Sigmoid colon (tissue), 7 donors: ENCODE measurements at places on chromosomes 4 and X. TPM values are rescaled to one million over a fixed set of nuclear protein-coding genes. Genes with fewer than 3 reads are reported as not detected.

DNA sequence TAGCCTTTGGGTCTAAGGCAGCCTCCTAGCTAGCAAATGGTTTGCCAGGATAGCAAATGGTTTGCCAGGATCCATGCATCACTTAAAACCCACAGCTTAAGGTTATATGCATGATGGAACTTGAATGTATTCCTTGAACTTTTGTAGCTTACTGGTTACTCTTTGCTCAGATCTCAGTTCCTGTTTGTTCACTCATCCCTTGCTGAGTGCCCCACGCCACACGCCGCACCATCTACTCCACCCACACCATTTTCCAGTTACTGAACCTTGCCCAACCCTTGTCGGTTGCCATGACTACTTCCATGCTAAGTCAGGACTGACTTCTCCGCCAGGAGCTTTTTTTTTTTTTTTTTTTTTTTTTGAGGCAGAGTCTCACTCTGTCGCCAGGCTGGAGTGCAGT, 29.5 kb upstream of the XIAP start:
- H3K4me3 ChIP-seq, result no peak overlapping the region
- H3K27me3 ChIP-seq, result no peaks in the 10 kb centered on the region
- no peak for DNase-seq
- no peak overlapping the region for H3K27ac ChIP-seq

GPC3 gene
- 6.9 TPM for total RNA-seq

DNA sequence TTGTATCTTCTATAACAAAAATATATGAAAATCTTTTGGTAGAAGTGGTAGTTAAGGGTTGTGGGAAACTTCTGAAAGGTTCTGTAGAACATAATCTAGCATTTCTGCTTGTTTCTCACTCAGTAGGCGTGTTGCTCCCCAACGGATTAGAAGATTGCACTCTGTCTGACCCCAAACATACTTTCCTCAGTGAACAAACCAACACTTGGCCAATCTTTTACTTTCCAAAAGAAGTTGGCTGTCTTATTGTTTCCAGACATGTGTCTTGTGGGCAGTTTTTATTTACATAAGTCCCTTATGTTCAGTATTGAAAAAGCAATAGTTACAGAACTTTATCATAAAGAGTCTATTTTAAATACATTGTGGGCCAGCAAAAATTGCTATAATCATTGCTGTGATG, 312.8 kb upstream of the EPHA5 start:
- H3K27me3 ChIP-seq, result no peaks in the 10 kb centered on the region
- no peak overlapping the region for H3K4me3 ChIP-seq
- DNase-seq, result no peak
- no peaks in the 10 kb centered on the region for H3K36me3 ChIP-seq
- no peak overlapping the region for H3K27ac ChIP-seq

- DNase-seq, result no peak
- no peaks in the 10 kb centered on the region for H3K4me1 ChIP-seq
- H3K36me3 ChIP-seq, result no peaks in the 10 kb centered on the region
- no peak overlapping the region for H3K27ac ChIP-seq
- no peaks in the 10 kb centered on the region for H3K27me3 ChIP-seq
- H3K4me3 ChIP-seq, result no peak overlapping the region
Observed at GRCh38 chr4:67125636-67126514, 419.4 kb downstream of the CENPC start.

WDR17 gene
- total RNA-seq, result 5.8 TPM

DNA sequence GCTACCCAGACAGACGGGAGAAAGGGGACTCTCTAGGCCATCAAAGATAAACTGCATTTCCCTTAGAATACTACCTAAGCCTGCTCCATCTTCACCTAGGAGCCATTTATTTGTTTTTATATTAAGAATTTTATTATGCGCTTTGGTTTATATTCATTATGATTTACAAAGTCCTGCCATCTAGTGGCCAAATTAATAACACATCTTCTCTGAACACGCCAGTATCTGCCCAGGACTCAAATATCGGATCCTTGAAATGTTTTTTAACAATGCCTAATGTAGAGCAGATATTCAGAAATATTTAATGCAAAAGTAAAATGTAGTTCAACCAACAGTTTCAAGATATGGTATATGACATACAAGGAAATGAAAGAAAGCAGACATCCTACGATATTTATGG, 20.8 kb upstream of the PRPS2 start:
- DNase-seq, result no peak
- no peaks in the 10 kb centered on the region for H3K36me3 ChIP-seq
- H3K4me1 ChIP-seq, result no peaks in the 10 kb centered on the region
- H3K4me3 ChIP-seq, result no peak overlapping the region
- H3K27ac ChIP-seq, result no peak overlapping the region
- no peaks in the 10 kb centered on the region for H3K27me3 ChIP-seq

DNA sequence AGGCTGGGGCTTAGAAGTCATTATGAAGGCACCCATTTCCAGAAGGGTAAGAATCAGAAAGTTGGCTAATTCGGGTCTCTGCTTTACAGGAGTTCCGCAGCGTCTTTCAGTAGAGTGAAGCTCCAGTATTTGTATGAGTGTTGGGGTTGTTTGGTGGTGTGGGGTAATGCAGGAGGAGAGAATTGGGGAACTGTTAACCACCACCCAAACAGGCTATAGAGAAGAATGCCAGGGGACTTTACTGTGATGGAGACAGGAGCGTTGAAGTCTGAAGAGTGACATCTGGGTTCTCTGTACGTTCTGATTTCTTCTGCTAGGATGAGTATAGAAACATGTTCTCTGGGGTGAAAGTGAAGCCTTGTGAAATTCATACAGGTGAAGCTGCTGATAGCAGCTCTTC, 96.3 kb downstream of the TBL1X start:
- H3K4me1 ChIP-seq, result peaks cover 20% of the 10 kb centered on the region
- no peaks in the 10 kb centered on the region for H3K27me3 ChIP-seq
- no peaks in the 10 kb centered on the region for H3K36me3 ChIP-seq
- no peak overlapping the region for H3K4me3 ChIP-seq
- no peak for DNase-seq
- H3K27ac ChIP-seq, result no peak overlapping the region

DNA sequence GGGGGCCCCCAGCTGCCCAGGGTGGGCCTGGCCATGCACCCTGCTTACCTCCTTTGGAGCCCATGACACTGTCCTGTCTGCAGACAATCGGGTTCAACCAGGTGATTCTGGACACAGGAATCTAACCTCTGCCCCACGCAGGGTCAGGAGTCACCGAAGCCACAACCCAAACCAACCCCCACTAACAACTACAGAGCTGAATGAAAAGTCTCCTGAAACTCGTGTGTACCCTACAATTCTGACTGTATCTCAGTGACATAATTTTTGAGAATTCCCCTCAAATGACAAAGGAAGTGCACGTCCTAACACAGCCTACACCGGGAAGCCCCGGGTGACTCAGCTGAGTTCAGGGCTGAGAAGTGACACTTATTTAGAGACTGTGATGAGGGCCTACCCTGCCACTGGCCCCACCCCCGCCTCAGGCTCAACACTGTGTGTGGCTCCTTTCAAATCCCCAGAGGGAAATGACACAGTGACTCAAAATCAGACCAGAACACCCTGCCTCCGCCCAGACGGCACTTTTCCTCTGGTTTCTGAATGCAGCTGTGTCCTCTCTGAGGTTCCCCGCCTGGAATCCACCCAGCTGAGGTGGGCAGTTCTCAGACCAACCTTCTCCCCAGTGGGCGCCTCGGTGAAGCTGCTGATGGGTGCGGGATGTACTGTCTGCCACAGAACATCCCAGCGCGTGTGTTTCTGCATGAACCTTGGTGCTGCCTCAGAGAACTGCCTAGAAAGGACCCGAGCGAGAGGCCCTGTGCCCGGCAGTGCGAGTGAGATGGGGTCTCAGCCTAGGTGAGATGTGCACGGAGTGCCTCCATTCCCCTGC, 9.9 kb downstream of the TNIP2 start:
- DNase-seq, result no peak
- H3K4me1 ChIP-seq, result no peaks in the 10 kb centered on the region
- no peak overlapping the region for H3K4me3 ChIP-seq
- H3K27me3 ChIP-seq, result no peaks in the 10 kb centered on the region

CRLF2 gene
- 0.71 TPM for total RNA-seq

DNA sequence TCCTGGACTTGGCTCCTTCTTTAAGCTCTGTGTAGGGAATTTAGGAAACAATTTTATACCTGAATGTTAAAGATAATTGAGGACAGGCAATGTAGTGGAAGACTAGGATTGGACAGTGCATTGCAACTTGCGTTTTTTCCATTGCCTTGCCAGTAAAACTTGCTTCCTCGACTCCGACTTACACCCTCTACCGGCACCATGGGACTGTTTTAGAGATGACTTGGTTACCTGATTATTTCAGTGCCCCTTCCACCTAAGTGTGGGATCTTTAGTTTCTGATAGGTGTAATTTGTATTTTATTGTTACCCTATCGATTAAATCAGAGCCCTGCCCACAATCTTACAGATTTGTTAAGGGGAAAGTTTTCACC, 1.2 kb downstream of the PRPS1 start:
- no peaks in the 10 kb centered on the region for H3K27me3 ChIP-seq
- H3K4me3 ChIP-seq, result peak overlapping the region; percentile 59
- no peaks in the 10 kb centered on the region for H3K4me1 ChIP-seq
- no peak for DNase-seq

STX18 gene
- total RNA-seq, result 26.3 TPM

- no peaks in the 10 kb centered on the region for H3K36me3 ChIP-seq
- H3K27me3 ChIP-seq, result no peaks in the 10 kb centered on the region
- H3K4me1 ChIP-seq, result no peaks in the 10 kb centered on the region
- no peak for DNase-seq
- no peak overlapping the region for H3K27ac ChIP-seq
Observed at GRCh38 chr4:158129694-158130093, 43.1 kb downstream of the GASK1B start.

TET2 gene
- total RNA-seq, result 24.6 TPM

- H3K27ac ChIP-seq, result no peak overlapping the region
- H3K36me3 ChIP-seq, result no peaks in the 10 kb centered on the region
- no peaks in the 10 kb centered on the region for H3K4me1 ChIP-seq
- no peak overlapping the region for H3K4me3 ChIP-seq
- H3K27me3 ChIP-seq, result no peaks in the 10 kb centered on the region
Observed at GRCh38 chr4:134320048-134320447, 118.5 kb upstream of the PABPC4L start.

- no peaks in the 10 kb centered on the region for H3K36me3 ChIP-seq
- H3K4me3 ChIP-seq, result no peak overlapping the region
- no peaks in the 10 kb centered on the region for H3K4me1 ChIP-seq
- H3K27ac ChIP-seq, result no peak overlapping the region
- no peaks in the 10 kb centered on the region for H3K27me3 ChIP-seq
Observed at GRCh38 chrX:103442536-103442901, 66.2 kb downstream of the BEX3 start.

IL3RA gene
- total RNA-seq, result 2.8 TPM

GRCh38 chr4:22713841-22714240, 21.1 kb downstream of the GBA3 start:
- DNase-seq, result no peak
- no peak overlapping the region for H3K4me3 ChIP-seq
- no peaks in the 10 kb centered on the region for H3K4me1 ChIP-seq
- H3K36me3 ChIP-seq, result no peaks in the 10 kb centered on the region

ZNF275 gene
- total RNA-seq, result 9.3 TPM

DNA sequence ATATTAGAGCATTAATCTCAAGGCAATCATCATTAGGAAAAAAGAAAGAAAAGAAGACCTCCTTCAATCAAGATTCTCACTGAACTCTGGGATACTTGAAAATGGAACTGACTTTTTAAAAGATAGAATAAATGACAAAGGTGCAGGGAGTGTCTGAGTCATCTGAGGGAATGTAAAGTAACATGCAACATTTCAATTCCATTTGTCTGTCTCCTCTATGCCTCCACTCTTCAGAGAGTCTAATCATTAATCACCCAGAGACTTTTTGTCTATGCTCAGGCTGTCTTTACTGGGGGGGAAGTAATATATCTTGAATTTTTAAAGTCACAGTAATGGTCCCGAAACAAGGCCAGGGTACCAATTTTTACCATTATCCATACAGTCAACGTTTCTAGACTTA, 55.0 kb upstream of the PACRGL start:
- H3K27me3 ChIP-seq, result no peaks in the 10 kb centered on the region
- no peak overlapping the region for H3K4me3 ChIP-seq
- H3K4me1 ChIP-seq, result no peaks in the 10 kb centered on the region
- H3K36me3 ChIP-seq, result no peaks in the 10 kb centered on the region

- no peak for DNase-seq
- no peaks in the 10 kb centered on the region for H3K4me1 ChIP-seq
- no peaks in the 10 kb centered on the region for H3K36me3 ChIP-seq
- H3K4me3 ChIP-seq, result no peak overlapping the region
Observed at GRCh38 chrX:37993837-37994619, 12.3 kb upstream of the SYTL5 start.

DNA sequence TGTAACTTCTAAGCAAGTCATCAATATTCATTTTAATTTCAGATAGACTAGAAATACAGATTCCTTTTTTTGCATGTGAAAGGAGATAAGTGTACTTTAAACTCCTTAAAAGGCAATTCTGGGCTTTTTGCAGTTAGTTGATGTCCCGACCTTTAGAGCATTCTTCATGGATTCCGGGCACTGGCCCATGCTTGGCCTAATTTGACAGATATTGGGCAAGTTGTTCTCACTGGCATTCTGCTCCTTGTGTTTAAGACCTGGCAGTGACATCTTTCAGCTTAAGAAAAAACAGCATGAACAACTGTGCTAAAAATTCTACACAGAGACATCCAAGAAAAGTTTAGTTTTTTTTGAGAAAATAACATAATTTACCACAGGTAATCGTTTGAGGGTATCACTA, 1037.2 kb downstream of the PCDH18 start:
- no peak for DNase-seq
- H3K27ac ChIP-seq, result no peak overlapping the region
- H3K4me3 ChIP-seq, result no peak overlapping the region
- peaks cover 5% of the 10 kb centered on the region for H3K4me1 ChIP-seq
- H3K36me3 ChIP-seq, result no peaks in the 10 kb centered on the region
- no peaks in the 10 kb centered on the region for H3K27me3 ChIP-seq

- peaks cover 3% of the 10 kb centered on the region for H3K27me3 ChIP-seq
- H3K36me3 ChIP-seq, result no peaks in the 10 kb centered on the region
- no peak overlapping the region for H3K4me3 ChIP-seq
- H3K4me1 ChIP-seq, result peaks cover 21% of the 10 kb centered on the region
Observed at GRCh38 chrX:72026341-72027023, 105.2 kb downstream of the RTL5 start.

DNA sequence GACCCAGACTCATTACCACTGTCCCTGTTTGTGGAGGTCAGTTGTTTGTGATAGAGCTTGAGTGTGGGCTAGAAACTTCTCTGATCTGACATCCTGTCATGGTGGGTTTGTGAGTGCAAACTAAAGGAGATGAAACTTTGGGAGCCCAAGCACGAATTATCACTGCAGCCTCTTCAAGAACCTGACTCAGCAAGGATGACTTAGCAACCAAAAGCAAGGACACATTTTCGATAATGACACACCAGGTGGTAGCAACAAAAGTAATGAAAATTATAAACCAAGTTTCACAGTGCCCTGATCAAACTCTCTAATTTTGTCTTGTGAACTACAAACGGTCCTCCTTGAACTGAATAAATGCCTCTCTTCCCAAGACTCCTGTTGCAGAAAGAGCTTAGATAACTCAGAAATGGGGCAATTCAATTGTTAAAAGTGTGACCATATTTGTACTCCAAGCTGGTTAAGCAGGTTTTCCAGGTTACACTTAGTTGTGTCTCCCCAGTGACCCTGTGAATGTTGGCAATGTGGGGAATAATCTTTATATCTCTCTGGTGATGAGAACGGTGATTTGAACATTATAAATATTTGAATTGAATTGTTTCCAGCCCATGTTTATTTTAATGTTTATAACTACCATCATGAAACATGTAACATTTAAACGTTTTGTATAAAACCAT, 52.6 kb upstream of the ATP8A1 start:
- no peak for DNase-seq
- no peaks in the 10 kb centered on the region for H3K27me3 ChIP-seq
- H3K27ac ChIP-seq, result no peak overlapping the region
- no peaks in the 10 kb centered on the region for H3K4me1 ChIP-seq

GRCh38 chrX:110374559-110374958, 15.9 kb downstream of the RTL9 start:
- no peak overlapping the region for H3K27ac ChIP-seq
- no peaks in the 10 kb centered on the region for H3K36me3 ChIP-seq
- H3K27me3 ChIP-seq, result no peaks in the 10 kb centered on the region
- no peak for DNase-seq
- no peaks in the 10 kb centered on the region for H3K4me1 ChIP-seq
- no peak overlapping the region for H3K4me3 ChIP-seq
